Lower lobe of right lung (tissue), 2 donors: ENCODE measurements at places on chromosomes 7 and 10. TPM values are rescaled to one million over a fixed set of nuclear protein-coding genes. Genes with fewer than 3 reads are reported as not detected.

DNA sequence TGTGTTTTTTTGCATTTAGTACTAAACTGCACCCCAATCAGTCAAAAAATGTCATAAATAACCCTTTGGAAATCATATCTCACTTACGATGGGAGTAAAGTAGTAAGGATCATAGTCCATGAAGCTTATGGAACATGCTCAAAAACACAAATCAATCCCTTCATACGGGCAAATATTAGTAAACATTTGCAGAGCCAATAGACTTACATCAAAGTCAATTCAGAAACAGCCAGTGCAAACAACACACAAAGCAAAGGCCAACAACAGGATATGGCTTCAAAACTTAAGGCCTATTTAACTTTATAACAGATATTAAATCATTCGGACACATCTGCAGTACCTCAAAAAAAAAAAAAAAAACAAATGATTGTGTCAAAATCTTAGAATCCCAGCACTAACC is 32.1 kb downstream of the SGCE start:
- no peak overlapping the region for H3K4me3 ChIP-seq
- H3K27ac ChIP-seq, result no peak overlapping the region
- no peaks in the 10 kb centered on the region for H3K4me1 ChIP-seq
- H3K27me3 ChIP-seq, result no peaks in the 10 kb centered on the region

- no peaks in the 10 kb centered on the region for H3K36me3 ChIP-seq
- H3K27ac ChIP-seq, result no peak overlapping the region
- no peaks in the 10 kb centered on the region for H3K27me3 ChIP-seq
- no peaks in the 10 kb centered on the region for H3K4me1 ChIP-seq
These were observed 114.7 kb downstream of the MYO3A start for GRCh38 chr10:26048756-26049155.

GRCh38 chr7:80591654-80592053 is 46.8 kb upstream of the CD36 start:
- H3K4me1 ChIP-seq, result peaks cover 15% of the 10 kb centered on the region
- H3K36me3 ChIP-seq, result no peaks in the 10 kb centered on the region
- no peak overlapping the region for H3K4me3 ChIP-seq
- H3K27me3 ChIP-seq, result no peaks in the 10 kb centered on the region
- no peak for DNase-seq

- no peak overlapping the region for H3K27ac ChIP-seq
- H3K36me3 ChIP-seq, result peaks cover 25% of the 10 kb centered on the region
- H3K27me3 ChIP-seq, result no peaks in the 10 kb centered on the region
These were observed 59.1 kb downstream of the GTF2IRD1 start for GRCh38 chr7:74512762-74513161.

DNA sequence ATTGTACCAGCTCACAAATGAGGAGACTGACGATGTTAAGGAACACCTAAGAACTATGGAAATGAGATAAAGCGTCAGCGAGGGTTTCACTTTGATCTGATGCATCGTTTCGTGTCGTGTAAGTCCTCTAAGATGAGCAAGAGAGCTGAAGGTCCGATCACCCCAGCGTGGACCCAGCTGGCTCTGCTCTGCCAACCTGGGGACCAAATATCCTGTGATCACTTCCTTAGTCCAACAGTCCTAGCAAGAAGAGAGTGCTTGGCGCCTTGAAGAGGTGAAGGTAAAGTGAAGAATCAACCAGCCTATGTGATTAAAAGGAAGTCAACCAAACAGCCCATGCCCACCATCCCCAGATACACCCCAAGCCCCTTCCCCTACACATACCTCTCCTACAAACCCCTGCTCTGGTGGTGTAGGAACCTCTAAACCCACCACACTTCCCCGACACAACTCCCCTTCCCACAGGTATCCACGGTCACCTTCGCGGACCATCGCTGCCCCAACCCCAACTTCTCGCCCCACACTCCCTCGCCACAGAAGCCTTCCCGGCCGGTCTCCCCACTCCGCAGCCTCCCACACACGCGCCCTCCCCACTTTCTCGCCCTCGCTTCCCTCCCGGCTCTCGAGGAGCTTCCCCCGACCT is 722 bp downstream of the UPF2 start:
- H3K36me3 ChIP-seq, result no peaks in the 10 kb centered on the region
- peaks cover 19% of the 10 kb centered on the region for H3K4me1 ChIP-seq
- no peaks in the 10 kb centered on the region for H3K27me3 ChIP-seq
- peak overlapping the region; percentile 95 for H3K27ac ChIP-seq

- H3K4me1 ChIP-seq, result no peaks in the 10 kb centered on the region
- no peaks in the 10 kb centered on the region for H3K36me3 ChIP-seq
- no peak for DNase-seq
- H3K27ac ChIP-seq, result no peak overlapping the region
- H3K27me3 ChIP-seq, result no peaks in the 10 kb centered on the region
These were observed 8.9 kb upstream of the PNLIP start for GRCh38 chr10:116536810-116537209.

Gene SCART1
- 2.4 TPM for total RNA-seq

DNA sequence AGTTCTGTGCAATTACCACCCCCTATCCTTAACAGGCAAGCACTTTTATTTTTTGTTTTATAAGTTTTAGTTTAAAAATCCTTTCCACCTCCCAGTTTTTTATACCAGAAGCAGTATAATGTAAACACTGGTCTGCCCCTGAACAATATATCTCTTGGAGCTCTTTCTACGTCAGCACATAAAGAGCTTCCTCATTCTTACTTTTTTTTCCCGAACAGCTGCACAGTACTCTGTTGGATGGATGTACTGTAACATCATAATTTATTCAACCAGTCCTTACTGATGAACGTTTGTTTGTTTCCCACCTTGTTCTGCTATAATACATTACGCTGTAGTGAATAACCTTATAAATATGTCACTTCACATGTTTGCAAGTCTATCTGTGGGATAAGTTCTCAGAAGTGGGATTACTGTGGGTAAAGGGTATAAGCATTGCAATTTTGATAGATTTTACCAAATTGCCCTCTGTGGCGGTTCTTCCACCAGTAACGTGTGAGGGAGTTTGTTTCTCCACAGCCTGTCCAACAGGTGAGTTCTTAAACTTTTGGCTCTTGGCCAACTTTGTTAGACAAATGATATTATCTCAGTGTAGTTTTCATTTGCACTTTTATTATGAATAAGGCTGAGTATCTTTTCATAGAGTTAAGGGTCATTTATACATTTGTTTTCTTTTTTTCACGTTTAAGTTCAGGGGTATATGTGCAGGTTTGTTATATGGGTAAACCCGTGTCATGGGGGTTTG is 32.8 kb downstream of the ADRA2A start:
- H3K4me3 ChIP-seq, result no peak overlapping the region
- no peaks in the 10 kb centered on the region for H3K36me3 ChIP-seq
- H3K4me1 ChIP-seq, result no peaks in the 10 kb centered on the region
- no peak for DNase-seq

Gene SPDYE8
- total RNA-seq, result not detected

GRCh38 chr10:33335551-33335800 is 1.0 kb upstream of the NRP1 start:
- no peaks in the 10 kb centered on the region for H3K27me3 ChIP-seq
- H3K4me1 ChIP-seq, result peaks cover 27% of the 10 kb centered on the region
- DNase-seq, result peak; percentile 59
- peak overlapping the region; percentile 93 for H3K27ac ChIP-seq

Gene RNF133
- total RNA-seq, result 1.0 TPM

Gene FAS
- total RNA-seq, result 35.7 TPM

DNA sequence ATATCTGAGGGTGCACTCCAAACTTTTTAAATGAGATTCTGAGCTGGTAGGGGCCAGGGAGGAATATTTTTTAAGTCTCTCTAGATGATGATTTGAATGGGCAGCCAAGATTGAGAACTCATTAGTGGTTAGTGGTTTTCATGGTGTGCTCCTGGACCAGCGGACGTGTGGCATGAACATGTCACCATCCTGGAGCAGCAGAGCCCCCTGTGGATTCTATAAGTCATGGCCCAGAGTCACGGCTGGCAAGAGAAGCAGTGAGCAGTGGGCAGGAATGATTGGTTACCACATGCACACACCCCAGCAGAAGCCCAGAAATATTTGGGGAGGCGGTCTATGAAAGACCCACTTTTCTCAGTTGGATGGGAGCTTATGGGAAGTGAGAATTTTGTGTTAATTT is 21.2 kb upstream of the UCN3 start:
- no peaks in the 10 kb centered on the region for H3K36me3 ChIP-seq
- H3K27ac ChIP-seq, result no peak overlapping the region
- no peaks in the 10 kb centered on the region for H3K27me3 ChIP-seq
- no peak overlapping the region for H3K4me3 ChIP-seq
- H3K4me1 ChIP-seq, result no peaks in the 10 kb centered on the region

Gene RET
- 0.68 TPM for total RNA-seq

GRCh38 chr10:63684257-63684936 is 163.2 kb downstream of the REEP3 start:
- no peaks in the 10 kb centered on the region for H3K27me3 ChIP-seq
- H3K4me1 ChIP-seq, result no peaks in the 10 kb centered on the region
- H3K36me3 ChIP-seq, result no peaks in the 10 kb centered on the region
- DNase-seq, result no peak
- H3K27ac ChIP-seq, result no peak overlapping the region

Gene ARL3
- 7.3 TPM for total RNA-seq

Gene CRYGN
- not detected for total RNA-seq

Gene ADIRF
- 158 TPM for total RNA-seq

Gene RAMP3
- 183 TPM for total RNA-seq

GRCh38 chr7:37416378-37417106 is 32.1 kb downstream of the ELMO1 start:
- no peaks in the 10 kb centered on the region for H3K36me3 ChIP-seq
- H3K4me1 ChIP-seq, result peaks cover 36% of the 10 kb centered on the region
- no peak for DNase-seq
- H3K27me3 ChIP-seq, result no peaks in the 10 kb centered on the region

GRCh38 chr7:50598460-50599343 is 33.5 kb upstream of the DDC start:
- H3K4me1 ChIP-seq, result no peaks in the 10 kb centered on the region
- DNase-seq, result no peak
- peaks cover 51% of the 10 kb centered on the region for H3K36me3 ChIP-seq
- H3K27me3 ChIP-seq, result no peaks in the 10 kb centered on the region

GRCh38 chr7:80467069-80467468 is 44.8 kb downstream of the GNAT3 start:
- no peak overlapping the region for H3K4me3 ChIP-seq
- no peaks in the 10 kb centered on the region for H3K36me3 ChIP-seq
- H3K27me3 ChIP-seq, result no peaks in the 10 kb centered on the region
- no peak overlapping the region for H3K27ac ChIP-seq
- no peaks in the 10 kb centered on the region for H3K4me1 ChIP-seq
- DNase-seq, result no peak

Gene PEX1
- total RNA-seq, result 12.4 TPM

Gene KLF14
- total RNA-seq, result not detected

DNA sequence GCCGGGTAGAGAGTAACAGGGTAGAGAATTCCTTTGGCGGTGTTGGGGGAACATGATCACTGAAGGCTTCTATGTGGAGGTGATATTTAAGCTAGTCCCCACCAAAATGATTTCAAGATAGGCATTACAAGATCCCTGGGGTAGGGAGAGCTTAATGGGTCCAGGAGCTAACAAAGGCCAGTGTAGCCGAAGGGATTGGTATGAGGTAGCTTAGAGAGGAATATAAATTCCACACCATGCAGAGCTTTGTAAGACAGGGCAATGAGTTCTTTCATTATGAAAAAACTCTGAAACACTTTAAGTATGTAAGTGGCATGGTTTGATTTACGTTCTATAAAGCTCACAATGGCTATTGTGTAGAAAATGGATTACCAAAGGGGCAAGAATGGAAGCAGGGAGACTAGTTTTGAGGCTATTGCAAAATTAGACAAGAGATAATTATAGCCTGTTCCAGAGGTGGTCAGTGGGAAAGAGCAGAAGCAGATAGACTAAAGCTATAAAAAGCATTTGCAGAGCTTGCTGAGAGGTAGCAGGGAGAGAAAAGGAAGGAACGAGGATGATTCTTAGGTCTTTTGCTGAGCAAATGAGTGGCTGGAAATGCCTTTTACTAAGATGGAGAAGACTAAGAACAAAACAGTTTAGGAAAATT is 119.7 kb upstream of the SLC25A13 start:
- no peak overlapping the region for H3K4me3 ChIP-seq
- H3K36me3 ChIP-seq, result no peaks in the 10 kb centered on the region
- no peak for DNase-seq
- no peaks in the 10 kb centered on the region for H3K4me1 ChIP-seq

- H3K4me3 ChIP-seq, result no peak overlapping the region
- no peaks in the 10 kb centered on the region for H3K36me3 ChIP-seq
- DNase-seq, result no peak
- H3K4me1 ChIP-seq, result no peaks in the 10 kb centered on the region
- H3K27ac ChIP-seq, result no peak overlapping the region
These were observed 632.1 kb upstream of the KCND2 start for GRCh38 chr7:119640861-119641260.

Gene UCN3
- 0.53 TPM for total RNA-seq

- H3K4me1 ChIP-seq, result no peaks in the 10 kb centered on the region
- no peak overlapping the region for H3K4me3 ChIP-seq
- no peaks in the 10 kb centered on the region for H3K27me3 ChIP-seq
- DNase-seq, result no peak
- H3K36me3 ChIP-seq, result no peaks in the 10 kb centered on the region
These were observed 16.0 kb downstream of the IL6 start for GRCh38 chr7:22743014-22743413.

- no peaks in the 10 kb centered on the region for H3K27me3 ChIP-seq
- H3K4me1 ChIP-seq, result no peaks in the 10 kb centered on the region
- DNase-seq, result no peak
- no peak overlapping the region for H3K27ac ChIP-seq
- no peak overlapping the region for H3K4me3 ChIP-seq
- H3K36me3 ChIP-seq, result peaks cover 10% of the 10 kb centered on the region
These were observed 75.1 kb downstream of the NOD1 start for GRCh38 chr7:30403477-30403876.

DNA sequence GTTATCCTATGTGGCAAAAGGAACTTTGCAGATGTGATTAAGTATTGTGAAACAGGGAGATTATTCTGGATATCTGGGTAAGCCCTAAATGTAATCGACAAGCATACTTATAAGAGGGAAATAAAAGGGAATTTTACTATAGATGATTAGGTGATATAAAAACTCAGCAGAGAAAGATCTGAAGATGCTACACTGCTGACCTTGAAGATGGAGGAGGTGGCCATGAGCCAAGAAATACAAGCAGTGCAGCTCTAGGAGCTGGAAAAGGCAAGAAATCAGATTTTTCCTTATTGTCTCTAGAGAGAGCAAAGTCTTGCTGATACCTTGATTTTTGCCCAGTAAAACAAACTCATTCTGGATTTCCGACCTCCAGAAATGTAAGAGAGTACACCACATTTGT is 67.7 kb downstream of the BRAF start:
- no peak overlapping the region for H3K4me3 ChIP-seq
- H3K36me3 ChIP-seq, result no peaks in the 10 kb centered on the region
- no peak overlapping the region for H3K27ac ChIP-seq
- DNase-seq, result no peak
- no peaks in the 10 kb centered on the region for H3K4me1 ChIP-seq

GRCh38 chr10:3502673-3503072 is 282.3 kb downstream of the KLF6 start:
- H3K36me3 ChIP-seq, result no peaks in the 10 kb centered on the region
- no peak for DNase-seq
- H3K4me1 ChIP-seq, result no peaks in the 10 kb centered on the region

DNA sequence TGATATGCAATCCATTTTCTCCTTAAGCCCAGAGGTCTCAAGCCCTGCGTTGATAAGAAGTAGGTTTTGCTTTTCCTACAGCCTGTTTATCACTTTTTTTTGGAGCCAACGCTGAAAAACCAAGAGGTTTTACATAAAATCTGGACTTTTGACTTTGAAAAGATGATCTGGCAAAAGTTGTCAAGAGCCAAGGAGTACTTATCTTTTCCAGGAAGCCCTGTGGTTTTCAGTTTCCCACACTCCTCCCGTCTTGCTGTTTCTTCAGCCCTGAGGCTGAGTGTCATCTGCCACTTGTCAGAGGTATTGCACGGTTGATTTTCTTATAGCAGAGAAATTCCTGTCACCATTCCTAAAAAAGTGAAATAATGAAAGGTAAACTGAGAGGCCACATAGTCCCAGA is 108.7 kb downstream of the TYW1 start:
- DNase-seq, result no peak
- H3K4me1 ChIP-seq, result no peaks in the 10 kb centered on the region
- no peak overlapping the region for H3K4me3 ChIP-seq

Gene TBATA
- not detected for total RNA-seq

Gene GIMAP7
- total RNA-seq, result 49.4 TPM
